Nephron progenitor cell (in vitro differentiated cells): ENCODE measurements at places on chromosomes 3 and 15.

DNA sequence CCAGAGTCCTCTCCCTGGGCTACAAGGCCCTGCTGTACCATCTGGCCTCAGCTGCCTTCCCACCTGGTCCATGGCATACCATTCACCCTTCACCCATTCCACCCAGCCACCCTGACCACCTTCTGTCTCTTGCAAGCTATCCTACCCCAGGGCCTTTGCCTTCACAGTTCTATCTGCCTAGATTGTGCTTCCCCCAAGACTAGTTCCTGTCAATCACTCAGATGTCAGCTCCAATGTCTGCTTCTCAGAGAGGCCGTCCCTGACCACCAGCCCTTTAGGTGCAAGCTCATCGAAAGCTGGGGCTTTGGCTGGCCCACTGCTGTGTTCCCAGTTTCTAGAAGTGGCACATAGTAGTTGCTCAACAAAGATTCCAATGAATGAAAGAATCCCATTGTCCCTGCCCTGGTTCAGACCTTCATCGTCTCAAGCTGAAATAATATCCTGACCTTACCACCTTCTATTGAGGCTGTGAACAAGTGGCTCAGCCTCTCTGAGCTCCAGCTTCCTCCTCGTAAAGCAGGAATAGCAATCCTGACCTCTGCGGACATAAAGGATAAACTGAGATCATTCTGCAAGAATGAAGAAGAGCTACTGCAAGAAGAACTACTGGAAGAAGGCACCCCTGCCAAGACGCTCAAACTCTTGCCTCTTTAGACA is 15.8 kb downstream of the EFCAB12 start:
- DNase-seq = no peak

- DNase-seq = no peak
These were observed 58.6 kb upstream of the SLC6A1 start for GRCh38 chr3:10933805-10934481.

DNA sequence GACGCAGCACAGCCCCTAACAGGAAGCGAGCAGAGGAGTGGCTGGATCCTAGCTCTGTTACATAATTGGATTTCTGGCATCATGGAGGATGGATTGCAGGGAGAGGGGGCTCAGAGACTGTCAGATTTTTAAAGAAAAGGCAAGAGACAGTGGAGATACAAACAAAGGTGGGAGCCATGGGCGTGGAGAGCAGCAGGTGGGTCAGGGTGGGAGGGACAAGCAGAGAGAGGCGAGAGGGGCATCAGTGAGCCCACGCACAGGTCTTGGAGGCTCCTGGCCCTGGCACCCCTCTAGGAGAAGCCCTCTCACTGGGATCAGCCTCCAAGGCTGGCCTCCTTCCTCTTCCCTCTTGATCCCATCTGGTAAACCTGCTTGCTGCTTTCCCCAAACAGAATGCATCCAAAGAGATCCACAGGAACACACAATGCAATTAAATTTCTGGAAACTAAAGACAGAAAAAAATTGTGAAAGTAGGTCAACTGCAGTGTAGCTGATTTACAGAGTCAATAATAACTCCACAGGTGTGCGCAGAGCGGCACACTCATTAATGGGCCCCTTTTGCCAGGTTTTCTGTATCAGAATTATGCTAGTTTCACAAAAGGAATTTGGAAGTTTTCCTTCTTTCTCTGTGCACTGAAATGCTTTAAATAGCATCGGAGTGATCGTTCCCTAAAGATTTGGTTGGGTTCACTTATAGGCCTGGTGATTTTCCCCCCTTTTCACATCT is 66.1 kb downstream of the LSM3 start:
- DNase-seq = no peak

DNA sequence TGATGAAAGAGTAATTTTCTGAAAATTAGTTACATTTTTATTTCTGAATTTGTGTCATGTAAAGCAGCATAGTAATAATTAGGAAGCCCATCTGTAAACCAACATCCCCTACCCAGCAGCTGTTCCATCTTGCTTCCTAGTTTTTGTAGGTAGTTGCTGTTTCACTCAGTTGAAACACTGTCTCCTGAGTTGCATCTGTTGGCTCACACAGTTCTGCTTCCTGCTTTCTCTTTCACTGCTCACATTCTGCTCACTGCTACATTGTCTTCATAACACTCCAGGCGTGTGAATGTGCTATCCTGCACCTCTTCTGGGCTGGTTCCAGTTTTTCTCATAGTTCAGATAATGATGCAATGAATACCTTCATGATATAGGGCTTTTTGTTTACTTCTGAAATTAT is 123.4 kb downstream of the EPHB1 start:
- no peak for DNase-seq

DNA sequence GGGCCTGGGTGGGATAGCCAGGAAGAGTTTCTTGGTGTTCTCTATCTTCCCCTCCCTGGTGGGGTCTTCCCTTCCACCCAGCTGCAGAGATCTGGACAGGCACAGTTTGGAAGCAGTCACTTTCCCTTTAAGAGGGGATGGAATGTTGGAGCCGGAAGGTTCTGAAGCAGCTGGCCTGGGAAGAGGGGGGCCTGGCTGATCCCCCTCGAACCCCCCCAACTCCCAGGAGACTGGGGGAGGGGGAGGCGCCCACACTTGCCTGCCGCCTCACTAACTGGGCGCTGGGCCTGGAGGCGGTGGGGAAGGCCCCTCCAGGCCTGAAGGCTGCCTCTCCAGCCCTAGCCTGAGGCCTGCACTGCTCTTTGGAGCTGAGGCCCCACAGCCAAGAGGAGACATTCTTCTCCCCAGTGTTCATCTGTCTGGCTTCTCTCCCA is 1.4 kb downstream of the DVL3 start:
- DNase-seq = peak; percentile 67

DNA sequence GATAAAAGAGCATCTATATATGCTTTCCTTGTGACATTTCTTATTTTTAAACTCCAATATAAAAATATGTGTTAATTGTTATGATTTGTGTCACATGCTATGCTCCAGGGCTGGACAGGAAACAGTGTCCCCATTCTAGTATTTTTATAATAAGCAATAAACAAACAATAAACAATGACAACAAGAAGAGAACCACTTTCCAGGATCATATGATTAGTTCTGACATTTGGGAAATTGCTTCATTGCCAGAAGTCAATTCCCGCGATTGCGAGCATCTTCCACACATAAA is 260.9 kb downstream of the FHIT start:
- no peak for DNase-seq

- DNase-seq = no peak
These were observed 2.8 kb upstream of the XCR1 start for GRCh38 chr3:46029953-46030543.

GRCh38 chr3:105401691-105402149 is 35.0 kb downstream of the ALCAM start:
- no peak for DNase-seq

DNA sequence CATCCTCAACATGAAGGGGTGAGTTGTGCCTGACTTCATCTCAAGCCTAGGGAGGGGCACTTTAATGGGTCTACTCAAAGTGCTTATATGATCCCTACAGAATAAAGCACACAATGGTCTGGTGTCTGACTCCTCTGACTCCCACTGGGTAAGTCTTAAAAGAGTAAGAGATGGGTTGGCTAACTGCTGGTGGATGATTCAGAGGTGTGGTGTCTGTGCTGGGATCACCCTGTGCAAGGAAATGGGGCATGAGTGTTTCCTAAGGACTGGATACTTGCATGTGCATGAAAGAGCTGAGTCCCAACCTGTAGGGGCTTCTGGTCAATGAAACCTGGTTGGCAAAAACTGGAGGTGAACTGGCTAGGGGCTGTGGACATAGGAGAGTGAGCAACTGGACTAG is 158.8 kb downstream of the IL20RB start:
- DNase-seq = no peak

DNA sequence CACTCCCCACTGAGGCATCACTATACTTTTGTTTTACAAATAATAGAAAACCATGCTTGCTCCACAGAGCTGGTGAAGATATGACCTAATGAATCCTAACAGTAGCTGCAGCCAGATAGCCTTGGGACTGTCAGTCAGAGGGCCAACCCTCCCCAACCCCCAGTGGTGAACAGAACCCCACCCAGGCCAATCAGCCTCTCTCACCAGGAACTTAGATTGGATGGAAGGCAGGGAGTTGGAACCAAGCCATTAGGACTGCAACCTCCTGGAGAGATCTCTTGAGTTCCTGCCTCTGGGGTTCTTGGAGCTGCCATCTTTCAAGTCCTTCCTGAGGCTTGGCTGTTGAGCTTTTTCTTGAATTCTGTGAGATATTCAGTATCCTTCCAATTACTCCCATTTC is 3.0 kb upstream of the MRPS22 start:
- DNase-seq = no peak

GRCh38 chr15:59691194-59691805 is 2.2 kb upstream of the BNIP2 start:
- peak; percentile 21 for DNase-seq

DNA sequence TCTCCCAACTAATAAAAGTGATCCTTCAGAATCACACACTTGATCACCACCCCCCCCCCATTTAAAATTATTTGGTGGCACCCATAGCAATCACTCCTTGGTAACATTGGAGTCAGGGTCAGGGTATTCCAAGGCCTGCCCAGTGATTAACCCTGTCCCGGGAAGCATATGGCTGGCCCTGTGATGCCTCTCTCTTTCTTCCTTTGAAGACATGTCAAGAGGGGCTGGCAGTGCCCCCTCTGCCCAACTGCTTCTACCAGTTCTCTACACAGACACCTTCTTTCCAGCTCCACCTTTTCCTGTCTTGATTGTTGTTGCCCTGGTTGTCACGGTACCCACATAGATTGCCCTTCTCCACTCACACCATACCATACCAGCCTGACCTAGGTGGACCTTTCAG is 30.9 kb upstream of the MANF start:
- DNase-seq = no peak

DNA sequence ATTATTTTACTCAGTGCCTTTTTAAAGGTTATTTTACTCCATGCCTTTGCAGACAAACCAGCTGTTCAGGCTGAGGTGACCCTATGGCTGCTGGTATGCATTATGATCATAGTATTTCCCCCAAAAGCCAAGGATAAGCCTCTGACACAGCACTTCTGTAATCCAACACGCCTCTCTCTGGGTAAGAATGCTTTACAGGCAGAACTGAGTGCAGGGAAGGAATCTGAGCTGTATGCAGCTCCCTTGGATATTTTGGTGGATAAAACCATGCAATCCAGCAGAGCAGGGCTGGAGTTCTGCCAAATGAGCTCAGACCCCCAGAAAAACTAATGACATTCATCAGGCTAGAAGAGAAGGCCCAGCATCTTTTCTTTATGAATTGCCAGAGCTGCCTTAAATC is 11.7 kb upstream of the MAP1A start:
- no peak for DNase-seq

DNA sequence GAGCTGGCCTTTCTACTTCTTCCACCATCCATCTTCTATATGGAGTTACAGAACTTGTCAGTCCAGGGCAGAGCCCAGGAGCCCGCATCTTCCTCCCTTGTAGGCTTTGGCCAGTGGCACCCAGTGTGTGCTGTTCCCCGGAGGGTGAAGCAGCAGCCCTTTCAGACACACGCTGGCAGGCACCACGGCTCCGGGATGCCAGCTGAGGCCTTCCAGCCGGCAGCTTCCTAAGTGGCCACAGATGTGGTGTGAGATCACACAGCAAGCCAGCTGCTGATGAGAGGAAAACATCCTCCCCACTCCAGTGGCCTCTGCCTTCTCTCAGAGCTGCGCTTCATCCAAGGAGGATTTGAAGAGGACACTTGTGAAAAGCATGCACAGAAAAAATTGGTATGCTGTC is 24.1 kb downstream of the CRABP1 start:
- no peak for DNase-seq

DNA sequence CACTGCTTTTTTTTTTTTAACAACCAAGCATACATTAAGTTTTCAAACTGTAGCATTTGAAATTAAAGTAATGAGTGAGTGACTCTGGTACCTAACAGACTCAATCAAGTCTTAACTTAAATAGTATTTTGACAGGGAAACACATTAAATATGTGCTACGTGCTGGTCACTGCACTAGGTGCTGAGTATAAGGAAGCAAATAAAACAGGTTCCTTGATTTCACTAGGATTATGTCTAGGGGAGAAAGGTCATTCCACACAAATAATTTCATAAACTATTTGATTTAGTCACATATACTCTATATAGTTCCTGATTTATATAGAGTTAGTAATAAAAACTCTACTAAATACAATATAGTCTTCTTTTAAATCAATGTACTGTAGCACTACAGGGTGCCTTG is 89.4 kb downstream of the SUCLG2 start:
- DNase-seq = no peak

DNA sequence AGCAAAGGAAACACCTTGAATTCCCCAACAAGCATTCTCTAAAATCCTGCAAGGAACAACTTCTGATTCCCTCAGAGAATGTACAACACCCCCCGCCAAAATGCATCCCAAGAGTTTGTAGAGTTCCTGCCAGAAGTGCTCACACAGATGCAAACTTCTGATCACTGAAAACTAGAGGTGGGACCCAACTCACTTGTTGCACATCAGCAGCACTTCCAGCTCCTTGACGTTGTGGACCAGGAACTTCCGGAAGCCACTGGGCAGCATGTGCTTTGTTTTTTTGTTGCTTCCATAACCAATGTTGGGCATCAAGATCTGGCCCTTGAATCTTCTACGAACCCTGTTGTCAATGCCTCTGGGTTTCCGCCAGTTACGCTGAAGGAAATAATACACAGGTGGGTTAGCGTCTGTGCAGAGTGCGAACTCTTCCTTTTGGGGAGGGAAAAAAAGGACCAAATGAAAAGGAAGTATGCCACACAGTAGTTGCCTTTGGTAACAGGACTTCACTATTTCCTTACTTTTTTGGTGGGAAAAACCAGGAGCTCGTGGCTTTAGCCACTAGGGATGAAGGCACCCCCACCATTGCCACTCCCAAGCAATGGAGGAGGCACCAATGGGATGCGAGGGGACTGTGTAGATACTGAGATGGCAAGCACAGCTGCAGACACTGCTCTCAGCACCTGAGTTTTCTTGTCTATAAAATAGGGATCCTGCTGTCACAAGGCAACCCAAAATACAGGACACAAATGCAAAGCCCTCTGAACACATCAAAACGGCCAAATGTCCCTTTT is 2.0 kb downstream of the RPL32 start:
- no peak for DNase-seq

- no peak for DNase-seq
These were observed 74.3 kb upstream of the ARPP21 start for GRCh38 chr3:35565048-35565447.

- no peak for DNase-seq
These were observed at the start of gene OR5H14 for GRCh38 chr3:98147179-98147578. Gene OR5H14 (plus strand): TSS chr3:98147479. CDS start chr3:98149386, 1,907 bp downstream.

- no peak for DNase-seq
These were observed 34.7 kb downstream of the ZNF710 start for GRCh38 chr15:90035840-90036230.

DNA sequence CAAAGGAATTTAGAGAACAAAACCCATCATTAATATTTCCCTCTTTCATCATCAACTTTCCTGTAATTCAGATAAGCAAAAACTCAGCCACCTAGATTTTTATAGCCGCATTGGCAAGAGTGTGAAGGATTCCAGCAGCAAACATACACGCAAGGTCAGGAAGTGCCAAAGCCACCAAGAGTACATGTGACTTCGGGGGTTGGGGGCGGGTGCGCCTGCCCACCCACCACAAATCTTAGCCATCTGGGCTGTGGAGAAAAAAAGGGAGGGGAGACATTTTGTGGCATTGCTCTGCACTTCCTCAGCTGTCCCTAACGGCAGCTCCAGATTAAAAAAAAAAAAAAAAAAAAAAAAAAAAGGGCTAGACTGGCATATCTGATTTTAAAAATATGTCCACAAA is 148.4 kb downstream of the TNIK start:
- peak; percentile 6 for DNase-seq
